ENCODE measurements at places on chromosomes 12 and 14.

DNA sequence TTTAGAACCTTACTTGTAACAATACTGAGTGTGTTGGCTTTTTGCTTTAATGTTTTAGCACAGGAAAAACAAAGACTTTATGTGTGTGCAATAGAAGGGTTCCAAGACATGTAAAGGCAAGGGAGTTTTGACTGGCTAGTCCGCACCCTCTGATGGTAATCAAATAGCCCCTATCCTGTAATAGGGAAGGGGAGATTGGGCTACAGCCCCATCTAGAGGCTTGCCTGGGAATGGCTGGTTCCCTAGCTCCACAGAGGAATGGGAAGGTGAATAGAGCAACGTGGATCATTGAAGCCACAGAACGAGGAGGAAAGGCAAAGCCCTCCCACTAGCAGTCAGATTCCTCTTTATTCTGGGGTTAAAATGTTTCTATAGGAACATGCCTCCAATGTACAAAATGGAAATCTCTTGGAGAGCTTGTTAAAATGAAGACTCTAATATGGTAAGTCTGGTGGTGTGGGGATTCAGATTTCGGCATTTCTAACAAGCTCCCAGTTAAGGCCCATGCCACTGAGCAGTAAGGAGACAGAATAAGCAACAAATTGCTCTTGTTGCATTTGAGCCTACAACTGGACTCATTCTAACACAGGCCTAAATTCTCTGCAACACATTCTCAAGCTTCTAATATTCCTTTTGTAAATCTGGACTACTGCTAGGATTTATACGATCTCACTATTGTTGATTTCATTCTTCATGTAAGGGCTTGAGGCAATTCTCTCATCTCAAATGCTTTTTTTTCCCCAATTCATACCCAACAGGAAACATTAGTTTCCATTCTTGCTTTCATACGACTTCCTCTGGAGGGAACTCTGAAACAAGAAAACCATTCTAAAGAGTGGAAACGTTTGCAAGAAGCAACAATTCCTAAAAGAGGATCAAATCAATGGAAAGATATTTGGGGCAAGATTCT, 57.1 kb downstream of the NIN start:
- peak; percentile 77 for DNase-seq

- no peak for DNase-seq
These were observed 24.0 kb upstream of the LGR5 start for GRCh38 chr12:71415336-71416231.

GRCh38 chr12:88472775-88473174, 107.5 kb downstream of the KITLG start:
- no peak for DNase-seq

DNA sequence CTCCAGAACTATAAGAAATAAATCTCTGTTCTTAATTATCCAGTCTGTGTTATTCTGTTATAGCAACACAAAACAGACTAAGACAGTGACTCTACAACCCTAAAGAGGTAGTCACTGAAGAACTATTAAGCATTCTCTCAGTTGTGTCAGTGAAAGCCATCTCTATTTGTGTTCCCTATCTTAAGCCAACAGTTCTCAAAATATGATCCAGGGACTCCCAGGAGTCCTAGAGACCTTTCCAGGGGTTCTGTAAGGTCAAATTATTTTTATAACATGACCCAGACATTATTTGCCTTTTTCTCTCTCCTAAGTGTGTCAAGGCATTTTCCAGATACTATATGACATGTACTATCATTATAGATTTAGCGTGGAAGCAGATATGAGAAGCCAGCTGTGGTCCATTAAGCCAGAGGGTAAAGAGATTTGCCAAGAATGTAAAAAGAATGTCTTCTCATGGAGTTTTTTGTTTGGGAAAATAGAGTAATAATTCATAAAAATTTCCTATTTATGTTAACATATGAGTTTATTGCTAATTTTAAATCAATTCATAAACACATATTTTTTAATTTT, 315.8 kb downstream of the RGS6 start:
- DNase-seq = no peak

GRCh38 chr14:44616204-44616603, 109.1 kb upstream of the FSCB start:
- no peak for DNase-seq

- no peak for DNase-seq
These were observed 223.3 kb downstream of the CCDC91 start for GRCh38 chr12:28413460-28414109.

- no peak for DNase-seq
These were observed 61.0 kb downstream of the DIO2 start for GRCh38 chr14:80150301-80150700.

GRCh38 chr14:96246539-96246847, 9.5 kb upstream of the BDKRB1 start:
- DNase-seq = peak; percentile 86

- no peak for DNase-seq
These were observed 454.8 kb upstream of the SOX5 start for GRCh38 chr12:24404086-24404815.

DNA sequence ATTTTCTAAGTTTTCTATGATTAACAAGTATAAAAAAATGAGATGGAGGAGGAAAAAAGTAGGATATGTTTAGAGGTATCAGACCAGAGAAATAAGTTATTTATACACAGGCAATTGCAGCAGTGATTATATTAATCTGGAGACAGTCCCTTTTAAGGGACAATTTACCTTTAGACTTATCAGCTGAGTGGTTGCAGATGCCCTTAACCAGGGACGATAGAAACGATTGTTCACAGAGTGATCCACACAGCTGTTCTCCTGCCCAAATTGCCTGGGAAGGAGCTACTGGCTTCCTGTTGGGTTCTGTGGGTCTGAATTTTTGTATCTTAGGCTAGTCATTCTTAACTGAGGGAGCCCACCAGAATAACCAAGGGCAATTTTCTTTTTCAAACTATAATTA, 66.4 kb downstream of the GCH1 start:
- DNase-seq = no peak

- no peak for DNase-seq
These were observed 68.1 kb downstream of the LRRC74A start for GRCh38 chr14:76894308-76894707.

GRCh38 chr12:127306604-127307215, 960.3 kb upstream of the TMEM132C start:
- no peak for DNase-seq

DNA sequence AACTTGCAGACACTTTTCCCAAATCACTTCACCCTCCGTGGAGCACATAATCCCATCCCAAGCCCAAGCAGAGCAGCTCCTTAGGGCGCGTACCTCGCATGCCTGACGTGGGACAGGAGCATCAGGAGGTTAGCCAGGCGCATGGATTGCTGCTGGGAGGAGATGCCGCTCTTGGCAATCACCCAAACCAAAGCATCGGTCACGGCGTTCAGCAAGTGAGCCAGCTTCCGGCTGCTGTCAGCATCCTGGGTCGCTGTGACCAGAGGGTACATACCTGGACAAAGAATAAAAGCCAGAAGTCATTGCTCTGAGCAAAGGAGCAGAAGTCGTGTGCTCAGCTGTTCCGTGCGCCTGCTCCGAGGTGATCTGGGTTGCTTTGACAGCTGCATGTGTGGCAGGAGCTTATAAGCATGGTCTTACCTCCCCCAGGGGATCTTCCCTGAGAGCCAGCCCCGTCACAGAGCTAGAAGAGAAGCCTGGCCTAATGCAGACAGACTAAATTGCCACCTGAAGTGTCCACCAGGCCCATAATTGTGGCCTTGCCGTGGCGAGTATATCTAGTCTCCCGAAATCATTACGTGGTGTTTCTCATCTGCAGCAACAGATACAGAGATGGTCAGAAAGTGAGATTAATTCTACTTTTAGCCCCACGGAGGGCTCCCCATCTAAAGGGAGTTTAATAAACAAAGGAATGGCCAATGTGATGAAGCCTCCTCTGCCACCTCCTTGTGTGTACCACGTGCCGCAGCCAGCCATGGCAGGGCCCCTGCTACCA, 59.1 kb downstream of the ESR2 start:
- no peak for DNase-seq

DNA sequence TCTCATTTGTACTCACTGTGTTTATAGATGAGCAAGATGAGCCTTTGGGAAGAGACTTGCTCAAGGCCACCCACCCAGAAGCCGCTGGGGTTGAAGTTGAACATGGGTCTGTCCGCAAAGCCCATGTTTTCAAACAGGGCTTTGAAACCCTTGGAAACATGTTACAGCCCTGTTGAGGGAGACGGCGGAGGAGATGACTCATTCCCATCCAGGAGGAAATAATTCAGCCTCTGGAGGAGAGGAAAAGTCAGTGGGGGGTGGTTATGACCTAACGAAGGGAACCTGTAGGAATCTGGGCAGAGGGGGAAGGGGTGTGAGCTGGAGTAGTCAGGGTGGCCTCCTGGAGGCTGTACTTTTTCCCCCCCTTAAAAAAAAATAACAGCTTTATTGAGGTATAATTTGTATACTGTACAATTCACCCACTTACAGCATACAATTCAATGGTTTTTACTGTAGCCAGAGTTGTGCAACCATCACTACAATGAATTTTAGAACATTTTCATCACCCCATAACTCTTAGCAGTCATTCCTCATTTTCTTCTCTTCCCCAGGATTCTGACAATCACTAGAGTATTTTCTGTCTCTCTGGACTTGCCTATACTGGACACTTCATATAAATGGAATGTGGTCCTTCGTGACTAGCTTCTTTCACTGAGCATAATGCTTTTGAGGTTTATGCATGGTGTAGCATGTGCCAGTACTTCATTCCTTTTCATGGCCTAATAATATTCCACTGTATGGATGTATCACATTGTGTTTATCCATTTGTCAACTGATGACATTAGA, 1.9 kb upstream of the RIN3 start:
- DNase-seq = peak; percentile 90

All from islet precursor cell (in vitro differentiated cells).